ENCODE measurements at places on chromosomes 5 and 9. TPM values are rescaled to one million over a fixed set of nuclear protein-coding genes. Genes with fewer than 3 reads are reported as not detected.
A peak's percentile ranks its signal among the peaks of the same experiment; 100 is the strongest.

DNA sequence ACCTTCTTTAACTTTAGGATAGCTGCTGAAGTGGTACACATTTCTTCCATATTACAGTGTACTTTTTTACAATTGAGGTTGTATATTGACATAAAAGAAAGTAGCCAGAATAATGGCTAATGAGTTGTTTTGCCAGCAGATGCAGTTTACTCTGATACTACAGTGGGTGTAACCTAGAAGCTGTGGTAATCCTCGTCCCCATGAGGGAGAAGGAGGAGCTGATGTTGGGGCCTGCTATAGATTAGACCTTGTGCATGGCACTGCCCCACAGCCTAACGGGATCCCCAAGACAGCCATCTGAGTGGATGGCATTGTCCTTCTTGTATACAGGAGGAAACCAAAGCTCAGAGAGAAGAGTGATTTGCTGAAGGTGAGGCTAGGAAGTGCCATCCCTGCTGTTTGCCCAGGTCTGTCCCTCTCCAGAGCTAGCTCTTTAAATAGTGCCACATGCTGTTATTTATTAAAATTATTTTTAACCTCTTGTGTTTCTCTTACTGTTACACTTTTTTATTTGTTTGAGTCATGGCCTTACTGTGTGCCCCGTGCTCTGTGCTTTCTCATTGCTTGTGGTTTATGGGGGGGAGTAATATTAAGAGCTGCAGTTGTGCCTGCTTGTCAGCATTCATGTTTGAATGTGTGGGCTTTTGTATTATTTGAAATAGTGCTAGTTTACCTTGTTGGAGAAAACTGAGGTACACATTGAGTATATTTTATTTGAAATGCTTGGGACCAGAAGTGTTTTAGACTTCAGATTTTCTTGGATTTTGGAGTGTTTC, 65.3 kb downstream of the ICE1 start:
- H3K36me3 ChIP-seq = peaks cover 4% of the 10 kb centered on the region
- no peak overlapping the region for H3K4me3 ChIP-seq
- DNase-seq = no peak
- no peaks in the 10 kb centered on the region for H3K27me3 ChIP-seq
- H3K4me1 ChIP-seq = peaks cover 44% of the 10 kb centered on the region

DNA sequence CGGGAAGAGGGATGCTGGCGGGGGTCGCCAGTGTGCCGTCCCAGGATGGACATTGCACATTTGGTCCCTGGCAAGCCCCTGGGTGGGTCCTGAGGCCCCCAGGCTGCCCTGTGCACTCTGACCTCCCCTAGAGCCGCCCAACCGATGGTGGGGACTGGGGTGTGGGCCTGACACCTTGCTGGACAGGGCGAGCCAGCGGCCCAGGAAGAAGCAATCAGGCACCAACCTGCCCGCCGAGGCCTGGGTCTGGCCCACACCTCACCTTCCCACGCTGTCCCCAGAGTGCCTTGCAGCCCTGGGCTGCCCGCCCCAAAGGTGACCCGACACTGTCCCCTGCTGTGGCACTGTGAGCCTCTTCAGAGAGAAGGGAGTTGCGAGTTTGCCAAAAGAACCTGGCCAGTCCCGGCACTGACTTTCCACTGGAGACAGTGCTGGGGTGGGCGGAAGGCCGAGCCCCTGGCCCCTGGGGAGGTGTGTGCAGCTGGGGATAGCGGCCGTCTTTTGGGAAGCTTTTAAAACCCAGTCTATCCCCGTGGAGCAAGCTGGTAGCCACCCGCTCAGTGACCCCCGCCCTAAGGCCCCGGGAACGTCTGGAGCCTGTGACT, 12.0 kb upstream of the NRARP start:
- H3K27ac ChIP-seq = no peak overlapping the region
- peaks cover 5% of the 10 kb centered on the region for H3K4me1 ChIP-seq
- no peaks in the 10 kb centered on the region for H3K36me3 ChIP-seq
- peaks cover 15% of the 10 kb centered on the region for H3K27me3 ChIP-seq
- H3K4me3 ChIP-seq = no peak overlapping the region
- peak; percentile 47 for DNase-seq

- no peak overlapping the region for H3K4me3 ChIP-seq
- no peak for DNase-seq
- no peaks in the 10 kb centered on the region for H3K4me1 ChIP-seq
Observed at GRCh38 chr5:147448766-147449165, 61.1 kb downstream of the DPYSL3 start.

DNA sequence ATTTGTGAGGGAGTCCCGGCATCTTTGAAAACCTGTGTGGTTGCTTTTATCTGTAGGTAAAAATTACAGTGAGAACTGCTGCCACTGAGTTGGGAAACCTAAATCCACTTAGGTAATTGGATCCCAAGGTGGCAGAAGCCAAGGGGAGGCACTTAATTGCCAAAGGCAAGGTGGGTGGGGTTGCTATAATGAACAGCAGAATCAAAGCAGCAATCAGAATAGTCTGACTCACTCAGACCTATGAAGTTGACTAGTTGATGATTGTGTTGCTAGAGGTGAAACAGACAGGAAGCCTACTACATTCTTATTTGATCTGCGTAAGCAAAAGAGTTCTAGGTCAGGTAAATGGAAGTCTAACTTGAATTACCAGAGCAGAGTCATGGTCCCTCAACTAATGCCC, 17.3 kb upstream of the BICD2 start:
- no peak overlapping the region for H3K27ac ChIP-seq
- H3K36me3 ChIP-seq = no peaks in the 10 kb centered on the region
- no peaks in the 10 kb centered on the region for H3K4me1 ChIP-seq

- H3K4me1 ChIP-seq = no peaks in the 10 kb centered on the region
- no peaks in the 10 kb centered on the region for H3K27me3 ChIP-seq
- no peak overlapping the region for H3K27ac ChIP-seq
- DNase-seq = no peak
Observed at GRCh38 chr5:56638061-56638621, 177.2 kb upstream of the MAP3K1 start.

DNA sequence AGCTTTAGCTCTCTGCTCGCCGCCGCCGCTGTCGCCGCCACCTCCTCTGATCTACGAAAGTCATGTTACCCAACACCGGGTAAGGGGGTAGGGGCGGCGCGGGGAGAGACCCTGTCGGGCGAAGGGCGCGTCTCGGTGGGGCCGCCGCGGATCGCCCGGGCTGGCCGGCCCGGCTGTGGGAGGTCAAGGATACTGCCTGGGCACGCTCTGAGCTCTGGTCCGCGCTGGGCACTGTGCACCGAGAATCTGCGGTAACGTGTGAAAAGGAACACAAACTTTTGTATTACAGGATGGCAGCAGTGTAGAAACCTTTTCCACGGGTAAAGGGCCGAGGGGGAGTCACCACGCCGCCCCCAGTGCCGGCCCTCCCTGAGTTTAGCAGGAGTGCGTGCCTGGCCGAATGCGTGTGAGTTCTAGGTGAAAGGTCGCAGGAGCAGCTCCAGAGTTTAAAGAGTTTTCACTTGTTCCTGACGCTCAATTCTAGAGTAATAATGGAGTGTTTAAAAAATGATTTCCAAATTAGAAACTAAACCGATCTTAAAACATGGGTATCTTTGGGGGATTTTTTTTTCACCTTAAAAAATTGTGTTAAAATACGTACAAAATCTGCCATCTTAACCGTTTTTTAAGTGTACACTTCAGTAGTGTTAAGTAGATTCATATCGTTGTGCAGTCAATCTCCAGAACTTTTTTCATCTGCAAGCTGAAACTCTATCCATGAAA, at the start of gene HSDL2:
Gene HSDL2 (plus strand): TSS at position 7 of the 723 bp plus-strand sequence. CDS start 56 bp downstream, at position 63.
- peak within 1 kb of the TSS; percentile 96 for H3K27ac ChIP-seq
- H3K36me3 ChIP-seq = no peaks in the 10 kb centered on the region
- H3K4me3 ChIP-seq = peak within 1 kb of the TSS; percentile 75
- H3K4me1 ChIP-seq = peaks cover 37% of the 10 kb centered on the region
- DNase-seq = peak; percentile 59

DNA sequence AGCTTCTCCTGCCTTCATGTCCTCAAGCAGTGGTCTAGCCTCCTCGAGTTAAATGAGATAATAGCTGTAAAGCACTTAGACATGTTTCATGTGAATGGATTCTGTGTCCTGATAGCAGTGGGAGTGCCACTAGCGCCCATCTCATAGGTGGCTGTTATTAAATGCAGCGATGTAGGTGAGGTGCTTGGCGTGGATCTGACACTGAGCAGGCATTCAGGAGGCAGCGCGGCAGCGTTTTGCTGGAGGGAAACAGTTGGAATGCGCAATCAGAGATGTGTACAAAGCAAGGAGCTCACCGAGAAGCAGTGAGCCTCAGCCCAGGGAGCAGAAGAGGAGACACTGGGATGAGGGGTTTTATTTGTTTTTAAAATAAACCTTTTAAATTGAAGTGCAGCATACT, 106.6 kb downstream of the RGS3 start:
- H3K27ac ChIP-seq = no peak overlapping the region
- no peaks in the 10 kb centered on the region for H3K27me3 ChIP-seq
- H3K4me3 ChIP-seq = no peak overlapping the region

The INSL6 gene
- total RNA-seq = not detected

The PAXX gene
- total RNA-seq = 9.4 TPM

The GARNL3 gene
- total RNA-seq = 2.2 TPM

All from psoas muscle (tissue), 8 donors.